Jurkat, Clone E6-1 (cell line): ENCODE measurements at places on chromosomes 7 and 10.
A peak's percentile ranks its signal among the peaks of the same experiment; 100 is the strongest.

GRCh38 chr7:14626076-14626475 lies 276.5 kb downstream of the DGKB start:
- no peak for DNase-seq

DNA sequence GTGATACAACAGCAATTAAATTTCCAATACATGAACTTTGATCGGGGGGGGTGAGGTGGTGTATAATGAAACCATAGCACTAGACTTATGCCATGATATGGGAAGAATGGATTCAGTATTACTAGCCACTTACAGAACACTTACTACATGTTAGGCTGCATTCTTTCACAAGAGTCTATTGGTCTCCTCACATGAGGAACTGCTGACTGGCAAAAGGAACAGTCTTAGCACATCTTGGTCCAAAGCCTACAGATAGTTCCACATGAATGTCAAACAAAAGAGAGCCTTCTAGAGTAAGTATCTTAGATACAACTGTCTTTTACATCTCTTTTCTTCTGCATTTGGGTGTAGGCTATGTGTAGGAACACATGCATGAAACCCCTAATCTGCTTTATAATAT lies 115.9 kb upstream of the DNAJB12 start:
- no peak for DNase-seq

DNA sequence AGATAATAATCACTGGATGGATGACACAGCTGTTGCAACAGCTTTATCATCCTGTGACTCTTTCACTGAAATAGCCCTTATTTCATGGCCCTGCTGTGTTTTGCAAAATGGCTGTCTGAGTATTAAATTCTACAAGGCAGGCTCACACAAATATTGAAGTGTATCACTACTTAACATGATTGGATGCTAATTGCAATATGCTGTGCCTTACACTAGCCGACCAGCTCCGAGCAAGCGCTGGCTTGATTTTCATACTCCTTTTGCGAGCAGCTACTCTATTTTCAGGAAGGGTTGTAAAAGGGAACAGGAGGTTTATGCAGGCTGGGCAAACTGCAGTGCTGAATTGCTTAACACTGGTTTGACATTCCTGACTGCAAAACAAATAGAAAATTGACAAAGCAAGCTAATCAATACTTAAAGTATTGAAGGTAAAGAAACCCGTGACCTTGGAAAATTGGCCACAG lies 121.6 kb downstream of the CACNB2 start:
- DNase-seq: no peak

DNA sequence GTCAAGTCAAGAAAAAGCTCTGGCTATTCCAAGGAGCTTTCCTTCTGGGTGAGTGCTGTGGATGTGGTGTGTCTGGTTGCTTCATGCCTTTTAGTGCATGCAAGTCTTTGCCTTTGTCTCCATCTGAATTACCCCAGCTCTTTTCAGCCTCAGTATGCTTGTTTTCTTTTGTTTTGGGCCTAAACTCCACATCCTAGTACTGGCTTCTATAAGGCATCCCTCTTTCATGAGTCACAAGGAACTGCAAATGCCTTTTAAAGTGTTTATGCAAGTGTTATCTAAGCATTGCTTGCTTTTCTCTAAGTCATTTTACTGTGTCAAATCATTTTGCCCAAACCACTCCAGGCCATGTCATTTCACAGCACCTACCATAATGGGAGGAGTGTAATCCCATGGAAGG lies 132.1 kb downstream of the PLCE1 start:
- DNase-seq: no peak

- no peak for DNase-seq
Measured at GRCh38 chr7:40833888-40834234, 699.1 kb downstream of the SUGCT start.

DNA sequence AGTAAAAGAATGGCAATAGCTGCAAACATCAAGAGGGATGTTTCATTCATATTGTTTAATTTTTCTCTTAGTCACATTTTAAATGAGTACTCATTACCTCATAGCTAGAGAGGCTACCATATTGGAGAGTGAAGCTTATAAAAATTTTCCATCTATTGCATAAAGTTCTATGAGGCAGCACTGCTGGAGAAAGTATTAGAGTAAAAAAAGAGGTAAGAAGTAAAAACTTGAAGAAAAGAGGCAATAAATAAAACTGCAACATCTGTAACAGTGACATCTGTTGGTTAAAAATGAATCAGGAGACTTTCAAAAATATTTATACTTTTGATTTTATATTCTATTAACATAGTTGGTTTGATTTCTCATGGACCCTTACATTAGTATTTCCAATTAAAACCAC lies 284.5 kb upstream of the SEMA3D start:
- DNase-seq: no peak

DNA sequence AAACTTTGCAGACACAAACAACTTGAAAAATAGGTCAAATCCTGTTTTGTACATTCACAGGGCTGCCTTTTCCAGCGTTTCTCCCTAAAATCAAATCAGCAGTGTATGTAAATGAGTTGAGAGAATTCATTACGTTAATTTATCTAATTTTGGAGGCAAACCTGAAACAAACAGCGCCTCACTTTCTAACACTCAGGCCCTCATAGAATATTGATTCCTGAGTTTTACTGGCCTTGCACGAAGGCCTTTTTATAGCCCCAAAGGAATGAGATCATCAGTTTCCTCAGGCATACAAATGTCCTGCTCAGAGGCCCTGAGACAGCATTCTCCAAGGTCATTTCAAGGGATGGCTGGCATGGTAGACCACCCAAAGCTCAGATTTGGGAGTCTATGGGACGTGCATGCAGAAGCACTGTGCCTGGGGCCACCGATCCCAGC lies 131.7 kb upstream of the CHST15 start:
- no peak for DNase-seq

DNA sequence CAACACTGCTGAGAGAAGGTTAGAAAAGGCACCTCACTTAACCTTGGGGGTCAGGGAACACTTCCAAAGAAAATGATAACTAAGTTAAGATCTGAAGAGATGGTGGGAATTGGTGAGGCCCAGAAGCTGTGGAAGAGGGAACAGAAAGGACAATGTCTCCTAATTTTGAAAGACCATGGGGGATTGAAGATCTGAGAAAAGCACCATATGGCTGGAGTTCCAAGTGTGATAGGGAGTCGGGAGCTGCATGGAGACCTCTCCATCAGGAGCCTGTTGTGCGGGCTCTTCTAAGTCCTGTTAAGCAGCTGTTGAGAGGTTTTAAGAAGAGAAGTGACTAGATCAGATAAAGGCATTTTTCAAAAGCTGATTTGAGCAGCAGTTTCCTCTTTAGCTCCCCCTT lies 254.3 kb downstream of the CDK14 start:
- no peak for DNase-seq

GRCh38 chr10:78223088-78223487 lies 189.4 kb downstream of the RPS24 start:
- DNase-seq: no peak

GRCh38 chr10:58473976-58474375 lies 38.7 kb upstream of the BICC1 start:
- DNase-seq: no peak

DNA sequence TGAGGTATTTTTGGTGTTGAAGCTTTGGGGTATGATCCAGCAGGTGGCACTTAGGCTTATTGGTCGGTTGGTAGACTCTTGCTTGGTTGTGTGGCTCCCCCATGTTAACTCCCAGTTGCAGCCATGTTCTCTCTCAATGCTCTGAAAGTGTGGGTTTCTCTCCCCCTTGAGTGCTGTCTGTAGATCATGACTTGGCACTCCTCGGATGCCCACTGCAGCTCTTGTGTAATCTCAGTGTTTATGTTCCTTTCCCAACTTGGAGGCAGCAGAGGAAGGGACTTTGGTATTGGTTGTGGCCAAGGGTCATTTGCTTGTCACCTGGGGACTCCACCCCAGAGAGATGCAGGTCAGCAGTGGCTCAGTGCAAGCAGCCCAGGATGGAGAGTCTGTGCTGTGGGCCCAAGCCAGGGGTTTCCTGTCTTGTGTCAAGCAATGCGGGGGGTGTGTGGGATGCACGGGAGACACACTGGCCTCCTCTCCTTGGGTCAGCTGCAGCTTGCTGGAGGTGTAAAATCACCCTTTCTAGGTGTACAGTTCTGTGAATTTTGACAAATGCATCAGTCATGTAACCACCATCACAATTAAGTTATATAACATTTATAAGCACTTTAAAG lies 36.9 kb downstream of the PIK3CG start:
- no peak for DNase-seq

- DNase-seq: no peak
Measured at GRCh38 chr10:125823663-125824251, 411 bp downstream of the BCCIP start.

DNA sequence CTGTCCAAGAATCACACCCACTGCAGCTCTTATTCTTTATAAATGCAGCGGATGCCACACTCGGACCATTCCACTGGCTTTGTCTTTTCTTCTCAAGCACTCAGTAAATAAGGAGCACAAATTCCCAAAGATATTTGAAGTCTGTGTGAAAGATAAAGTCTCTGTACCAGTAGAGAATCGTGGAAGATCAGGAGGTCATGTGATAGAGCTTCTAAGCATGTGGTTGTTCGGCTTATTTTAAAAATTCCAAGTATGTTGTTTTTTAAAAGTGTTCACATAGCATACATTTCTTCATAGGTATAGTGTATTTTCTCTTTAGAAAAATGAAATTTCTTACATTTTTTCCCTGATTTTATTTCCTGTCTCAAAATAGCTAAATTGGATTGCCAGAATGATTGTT lies 75.8 kb downstream of the NOC3L start:
- no peak for DNase-seq

DNA sequence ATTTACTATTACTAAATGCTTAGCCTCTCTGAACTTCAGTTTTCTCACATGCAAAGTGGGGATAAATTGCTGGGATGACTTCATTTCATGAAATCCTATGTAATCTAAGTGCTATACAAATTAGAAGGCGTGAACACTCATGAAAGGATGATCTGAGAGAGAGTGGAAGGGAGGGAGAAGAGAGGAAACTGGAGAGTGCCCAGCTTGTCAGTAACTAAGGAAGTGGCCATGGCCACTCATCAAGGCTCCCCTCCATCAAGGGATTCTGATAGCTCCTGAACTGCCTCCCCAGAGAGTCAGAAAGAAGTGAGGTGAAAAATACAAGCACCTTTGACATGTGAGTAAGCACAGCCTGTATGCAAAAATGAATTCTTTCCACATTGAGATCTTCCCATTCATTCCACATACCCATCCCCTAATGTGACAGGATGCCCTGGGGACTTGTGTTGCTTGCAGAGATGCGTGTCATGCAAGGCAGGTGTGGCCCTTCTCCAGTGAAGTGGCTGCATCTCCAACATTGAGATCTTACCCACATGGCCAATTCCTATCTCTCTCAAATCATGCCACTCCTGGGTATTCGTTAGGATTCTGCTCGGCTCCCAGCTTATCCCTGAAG lies 76.5 kb upstream of the ITPRID1 start:
- no peak for DNase-seq

DNA sequence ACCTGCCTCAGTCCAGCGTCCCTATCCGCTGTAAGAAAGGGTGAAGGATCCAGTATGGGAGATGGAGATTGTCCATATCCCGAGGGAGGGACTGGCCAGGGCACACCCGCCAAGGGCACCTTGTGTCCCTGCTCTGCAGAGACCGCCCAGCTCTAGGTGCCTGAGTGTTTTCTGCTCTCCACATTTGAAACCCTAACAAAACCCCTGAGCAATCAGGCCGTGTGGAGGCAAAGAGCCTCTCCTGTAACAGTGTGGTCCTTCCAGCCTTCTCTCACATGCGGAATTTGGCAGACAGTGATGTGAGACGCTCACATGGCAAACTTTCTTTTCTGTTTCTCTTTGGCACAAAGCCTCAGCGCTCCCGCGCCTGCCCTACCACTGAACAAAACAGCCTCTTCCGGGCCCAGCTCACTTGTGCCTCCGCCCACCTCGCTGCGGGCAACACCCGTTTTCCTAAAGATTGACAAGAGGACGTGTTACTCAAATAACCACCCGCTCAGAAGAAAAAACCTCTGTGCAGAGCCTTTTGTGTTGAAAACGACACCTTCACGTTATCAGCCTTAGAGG lies 514.8 kb downstream of the DNAJB6 start:
- DNase-seq: peak; percentile 87

GRCh38 chr10:132329565-132330485 lies 2.2 kb upstream of the LRRC27 start:
- no peak for DNase-seq

DNA sequence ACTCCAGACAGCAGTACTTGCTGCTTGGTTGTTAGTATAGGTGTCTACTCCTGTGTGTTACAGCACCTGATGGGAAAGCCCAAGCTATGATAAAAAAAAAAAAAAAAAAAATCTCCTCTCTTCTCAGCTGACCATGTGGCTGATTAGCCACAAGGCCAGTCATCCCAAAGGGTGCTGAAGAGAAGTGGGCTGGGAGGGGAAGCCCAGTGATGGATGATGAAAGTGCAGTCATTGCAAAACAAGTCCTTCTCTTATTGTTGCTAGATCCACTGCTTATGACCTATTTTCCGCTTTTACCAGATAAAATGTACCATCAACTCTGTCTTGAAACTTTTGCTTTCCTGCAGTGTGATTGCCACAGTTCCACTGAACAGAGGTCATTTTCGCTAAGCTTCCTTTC lies 1092.5 kb upstream of the C7orf33 start:
- no peak for DNase-seq

DNA sequence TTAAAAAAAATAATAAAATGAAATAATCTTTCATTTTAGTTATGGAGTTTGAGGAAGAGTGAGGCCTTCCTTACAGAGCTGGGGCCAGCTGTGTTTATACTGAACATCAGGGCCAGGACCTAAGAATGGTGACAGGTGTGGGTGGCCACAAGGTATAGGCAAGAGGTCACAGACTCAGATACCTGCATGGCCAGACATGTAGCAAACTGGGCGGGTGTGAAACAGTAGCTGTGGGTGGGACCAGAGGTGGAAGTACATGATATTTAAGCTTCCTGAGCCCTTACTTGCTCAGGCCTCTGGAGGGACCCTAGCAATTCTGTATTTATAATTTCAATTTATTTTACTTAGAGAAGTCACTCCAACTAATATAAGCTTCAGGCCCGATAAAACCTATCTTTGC lies 27.7 kb upstream of the CAMK1D start:
- no peak for DNase-seq

DNA sequence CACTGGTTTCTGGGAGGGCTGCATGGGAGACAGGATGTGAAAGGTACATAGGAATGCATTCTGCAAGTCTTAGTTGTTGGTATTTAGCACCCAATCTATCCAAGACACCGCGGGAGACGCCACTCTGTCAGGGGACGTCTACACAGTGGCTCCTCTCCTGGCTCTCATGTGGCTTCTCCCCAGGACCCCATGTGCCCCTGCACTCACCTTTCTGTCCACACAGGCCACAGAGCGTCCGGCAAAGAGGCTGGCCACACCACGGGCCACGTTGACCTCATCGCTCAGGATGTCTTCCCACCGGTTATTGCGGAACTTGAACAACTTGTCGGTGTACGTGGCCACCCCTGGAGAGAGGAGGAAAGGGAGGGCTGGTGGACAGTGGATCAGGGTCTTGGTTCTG lies 73.4 kb downstream of the GOLGA7B start:
- DNase-seq: no peak

GRCh38 chr10:111598433-111599059 lies 521.7 kb downstream of the ADRA2A start:
- peak; percentile 60 for DNase-seq

DNA sequence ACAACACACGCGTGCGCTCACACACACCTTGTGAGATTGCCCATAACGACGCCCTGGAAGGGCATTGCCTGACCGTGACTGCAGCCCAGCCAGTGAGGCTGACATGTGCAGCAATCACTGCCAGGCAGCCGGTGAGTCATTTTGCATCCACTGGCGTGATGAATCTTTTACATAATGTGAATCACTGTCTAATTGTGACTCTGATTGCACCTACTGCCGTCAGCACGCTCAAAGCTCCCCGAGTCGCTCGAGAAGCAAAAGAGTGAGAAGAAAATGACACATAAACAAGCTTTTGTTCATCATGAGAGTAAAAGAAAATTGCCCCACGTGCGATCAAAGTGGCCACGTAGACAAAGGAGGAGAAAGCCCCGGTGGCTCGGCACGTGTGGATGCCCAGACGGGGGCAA lies 117.4 kb upstream of the PFKP start:
- DNase-seq: no peak
